ENCODE measurements at places on chromosomes 6 and 20. TPM values are rescaled to one million over a fixed set of nuclear protein-coding genes. Genes with fewer than 3 reads are reported as not detected.

DNA sequence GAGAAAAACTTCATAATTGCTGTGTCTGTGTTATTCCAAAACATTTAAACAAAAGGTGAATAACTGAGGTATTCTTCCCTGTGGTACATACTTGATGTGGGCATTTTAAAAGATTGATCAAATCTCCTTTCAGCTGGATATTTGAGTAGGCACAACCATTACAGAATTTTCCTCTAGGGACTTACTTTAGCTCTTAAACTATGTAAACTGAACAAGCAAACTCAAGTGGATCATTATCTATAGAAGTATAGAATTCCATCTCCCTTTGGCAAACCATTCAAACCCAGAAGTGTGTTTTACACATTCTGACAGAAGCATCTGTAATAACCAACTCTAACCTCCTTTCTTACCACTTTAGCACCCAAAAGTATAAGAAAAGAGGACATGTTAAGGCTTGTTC, 241.4 kb downstream of the ESR1 start:
- no peak for DNase-seq

MAK gene
- total RNA-seq = 0.08 TPM

GMPR gene
- total RNA-seq = 71.0 TPM

- no peak for DNase-seq
Measured at GRCh38 chr6:90190752-90191395, 105.8 kb downstream of the BACH2 start.

DNA sequence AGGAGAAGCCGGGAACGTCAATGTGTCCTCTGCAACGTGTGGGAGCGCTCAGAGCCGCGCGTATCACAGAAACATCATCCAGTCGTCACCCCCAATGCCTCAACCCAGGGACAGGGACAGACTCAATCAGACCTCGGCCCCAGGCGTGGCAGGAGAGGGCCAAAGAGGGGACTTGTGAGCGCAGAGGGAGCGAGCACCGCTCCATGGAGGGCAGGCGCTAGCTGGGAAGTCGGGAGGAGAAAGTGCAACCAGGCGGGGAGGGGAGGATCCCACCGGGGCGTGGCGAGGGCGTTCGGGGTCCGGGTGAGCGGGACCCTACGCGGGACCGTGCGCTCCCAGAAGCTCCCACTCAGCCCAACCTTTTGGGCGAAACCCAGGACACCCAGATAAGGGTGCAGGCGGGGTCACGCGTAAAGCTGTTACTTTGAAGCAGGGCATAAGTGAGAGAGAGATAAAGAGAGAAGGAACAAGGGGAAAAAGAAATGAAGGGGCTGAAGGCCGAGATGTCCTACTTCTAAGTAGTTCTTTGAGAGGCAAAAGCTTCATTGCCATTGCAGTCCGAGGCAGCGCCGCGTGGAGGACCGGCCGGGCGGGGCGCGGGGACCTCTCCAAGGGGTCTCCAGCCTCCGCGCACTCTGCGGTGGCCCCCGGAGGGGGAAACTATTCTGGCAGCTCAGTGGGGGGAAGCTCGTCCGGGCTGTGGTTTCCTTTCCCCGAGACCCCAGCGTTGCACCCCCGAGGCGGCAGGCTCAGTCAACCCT, 862 bp upstream of the SOBP start:
- DNase-seq = peak; percentile 77

PTCHD4 gene
- total RNA-seq = 1.1 TPM

TMC2 gene
- total RNA-seq = not detected

DNA sequence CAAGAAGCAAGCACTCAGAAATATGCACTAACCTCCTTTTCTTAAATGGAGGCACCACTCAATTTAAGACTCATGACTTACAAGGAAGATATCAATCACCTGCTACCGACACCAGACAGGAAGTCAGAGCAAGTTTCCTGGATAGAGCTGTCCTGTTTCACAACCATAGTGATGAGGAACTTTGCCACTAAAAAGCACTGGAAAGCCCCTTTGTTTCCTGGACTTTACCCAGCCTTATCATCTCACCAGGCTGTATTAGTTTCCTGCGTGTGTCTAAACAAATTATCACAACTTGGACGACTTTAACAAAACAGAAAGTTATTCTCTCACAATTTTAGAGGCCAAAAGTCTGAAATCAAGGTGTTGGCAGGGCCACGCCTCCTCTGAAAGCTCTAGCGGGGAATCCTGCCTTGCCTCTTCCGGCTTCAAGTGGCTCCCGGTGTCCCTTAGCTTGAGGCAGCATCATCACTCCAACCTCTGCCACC, 253.8 kb upstream of the STXBP5 start:
- DNase-seq = no peak

DNA sequence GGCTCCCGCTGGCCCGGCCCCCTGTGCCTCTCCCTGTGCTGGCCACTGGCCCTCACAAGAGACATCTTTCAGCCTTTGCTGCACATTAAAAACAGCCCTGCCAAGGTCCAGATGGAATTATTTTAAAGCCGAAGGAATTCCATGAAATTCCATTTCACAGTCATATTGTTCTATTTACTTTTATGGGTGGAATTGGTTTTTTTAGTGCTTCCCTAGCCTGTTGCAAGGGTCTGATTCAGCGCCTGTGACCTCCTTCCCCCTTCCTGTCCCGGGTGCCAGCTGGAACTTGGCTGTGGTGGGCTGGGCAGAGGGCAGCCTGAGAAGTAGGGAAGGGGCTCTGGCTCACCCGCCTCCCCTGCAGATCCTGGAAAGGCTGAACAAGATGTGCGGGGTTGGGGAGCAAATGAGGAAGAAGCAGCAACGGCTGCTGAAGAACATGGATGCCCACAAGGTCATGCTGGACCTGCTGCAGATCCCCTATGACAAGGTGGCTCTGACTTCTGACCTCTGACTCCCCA, 34.3 kb downstream of the UQCC2 start:
- no peak for DNase-seq

- no peak for DNase-seq
Measured at GRCh38 chr6:6148192-6148815, 141.6 kb upstream of the NRN1 start.

ACAT2 gene
- total RNA-seq = 8.7 TPM

DNA sequence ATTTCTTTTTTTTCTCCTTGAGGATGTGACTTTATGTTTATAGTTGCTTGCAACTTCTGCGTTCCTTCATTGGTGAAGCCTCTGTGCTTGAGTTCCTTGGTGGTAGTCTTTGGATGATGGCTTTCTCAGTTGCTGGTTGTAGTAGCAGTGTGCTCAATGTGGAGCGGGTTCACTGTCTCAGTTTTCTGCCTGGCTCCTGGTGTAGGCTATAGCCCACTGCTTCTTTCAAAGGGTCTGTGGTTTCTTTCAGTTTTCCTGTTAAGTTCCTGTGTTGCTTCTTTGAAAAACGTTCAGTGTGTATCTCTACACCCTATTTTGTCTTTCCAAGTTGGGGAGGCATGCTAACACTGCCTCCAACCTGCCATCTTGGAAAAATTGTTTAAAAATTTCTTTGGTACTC, 33.9 kb upstream of the ZBTB24 start:
- DNase-seq = no peak

- no peak for DNase-seq
Measured at GRCh38 chr6:143079325-143079640, 18.6 kb downstream of the AIG1 start.

FAM83B gene
- total RNA-seq = 0.11 TPM

TBP gene
- total RNA-seq = 7.6 TPM

- no peak for DNase-seq
Measured at GRCh38 chr6:116191881-116192280, 62.0 kb downstream of the TSPYL4 start.

DNA sequence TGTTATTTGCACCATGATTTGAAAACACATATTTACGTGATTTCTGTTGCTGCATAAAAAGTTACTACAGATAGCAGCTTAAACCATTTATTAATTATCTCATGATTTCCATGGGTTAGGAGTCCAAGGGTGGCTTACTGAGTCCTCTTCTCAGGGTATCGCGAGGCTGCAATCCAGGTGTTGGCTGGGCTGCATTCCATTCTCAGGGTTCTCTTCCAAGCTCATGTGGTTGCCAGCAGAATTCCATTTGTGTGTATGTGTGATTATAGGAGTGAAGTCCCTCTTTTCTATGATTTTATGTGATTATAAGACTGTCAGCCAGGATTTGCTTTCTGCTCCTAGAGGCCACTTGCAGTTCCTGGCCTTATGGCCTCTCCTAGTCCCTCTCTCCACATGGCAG, 135.1 kb downstream of the FAM83B start:
- DNase-seq = no peak

DNA sequence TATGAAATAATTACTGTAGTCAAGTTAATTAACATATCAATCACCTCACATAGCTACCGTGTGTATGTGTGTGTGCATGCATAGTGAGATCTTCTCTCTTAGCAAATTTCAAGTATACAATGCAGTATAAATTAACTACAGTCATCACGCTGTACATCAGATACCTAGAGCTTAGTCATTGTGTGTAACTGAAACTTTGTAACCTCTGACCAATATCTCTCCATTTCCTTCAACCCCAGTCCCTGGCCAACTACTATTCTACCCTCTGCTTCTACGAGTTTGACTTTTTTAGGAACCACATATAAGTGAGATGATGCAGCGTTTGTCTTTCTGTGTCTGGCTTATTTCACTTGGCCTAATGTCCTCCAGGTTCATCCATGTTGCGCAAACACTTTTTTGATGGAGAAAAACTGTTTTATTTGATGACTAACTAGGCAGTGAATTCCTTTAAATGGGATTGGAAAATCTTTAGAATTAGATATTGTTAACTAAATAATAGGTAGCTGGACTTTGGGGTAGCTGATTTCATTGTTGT, 459.5 kb downstream of the DHX35 start:
- DNase-seq = no peak

DNA sequence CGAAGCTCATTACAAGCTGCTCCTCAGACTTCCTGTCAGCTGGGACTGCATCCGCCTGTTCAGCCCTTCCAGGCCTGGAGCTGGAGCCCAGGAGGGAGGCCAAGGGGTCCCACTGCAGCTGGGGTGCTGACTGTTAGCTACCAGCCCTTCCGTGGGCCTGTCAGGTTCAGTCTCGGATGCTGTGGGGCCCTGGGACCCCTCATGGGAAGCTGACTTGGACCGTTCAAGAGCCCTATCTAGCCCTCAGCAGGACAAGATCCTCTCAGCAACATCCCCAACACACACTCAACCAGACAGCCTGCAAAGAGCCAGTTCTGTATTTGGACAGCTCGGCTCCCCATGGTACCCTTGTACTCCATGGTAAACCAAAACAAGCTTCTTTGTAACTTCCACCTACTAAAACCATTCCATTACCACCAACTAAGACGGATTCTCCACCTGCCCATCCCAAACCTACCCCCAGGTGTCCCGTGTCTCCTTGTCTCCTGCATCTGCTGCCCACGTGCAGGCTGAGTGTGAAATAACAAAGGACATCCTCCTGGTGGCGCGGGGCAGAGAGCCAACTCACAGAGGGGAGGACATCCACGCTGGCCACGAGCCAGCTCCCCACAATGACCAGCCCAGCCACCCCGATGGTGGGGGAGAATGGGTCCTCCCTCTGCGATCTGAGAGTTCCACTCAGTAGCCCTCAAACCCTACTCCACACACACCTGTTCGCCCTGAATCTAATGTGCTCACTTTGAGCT, 111.2 kb downstream of the TAF4 start:
- DNase-seq = peak; percentile 59

- DNase-seq = no peak
Measured at GRCh38 chr20:38842558-38842981, 37.1 kb downstream of the PPP1R16B start.

DNA sequence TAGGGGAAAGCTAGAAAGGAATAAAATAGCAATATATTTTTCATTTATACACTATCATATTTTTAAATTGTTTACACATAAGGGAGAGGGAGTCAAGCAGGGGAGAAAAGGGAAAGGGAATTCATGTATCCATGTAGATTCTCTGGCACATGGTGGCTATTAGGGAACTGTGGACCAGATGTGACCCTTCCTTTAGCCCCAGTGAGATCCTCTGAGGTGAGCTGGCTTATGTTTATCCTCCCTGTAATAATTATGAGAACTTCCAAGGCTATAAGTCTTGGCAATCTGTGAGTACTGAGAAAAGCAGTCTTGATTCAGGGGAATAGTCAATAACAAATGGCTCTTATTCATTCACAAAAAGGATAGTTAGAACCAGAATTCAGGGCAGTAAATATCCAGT, 42.6 kb downstream of the TSBP1 start:
- DNase-seq = no peak

DNA sequence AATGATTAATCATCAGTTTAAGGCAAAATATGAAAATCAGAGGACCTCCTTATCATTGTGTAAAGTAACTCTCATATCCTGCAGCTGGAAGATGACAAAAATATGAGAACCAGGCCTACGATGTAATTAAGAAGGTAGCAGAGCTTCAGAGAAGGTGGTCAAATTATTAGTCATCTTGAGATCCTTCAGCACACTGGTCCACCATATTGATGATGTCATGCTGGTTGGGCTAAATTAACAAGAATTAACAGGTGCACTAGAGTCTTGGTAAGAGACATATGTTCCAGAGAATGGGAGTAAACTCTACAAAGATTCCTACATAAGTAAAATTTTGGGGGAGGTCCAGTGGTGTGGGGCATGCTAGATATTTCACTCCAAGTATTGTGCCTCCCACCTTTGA, 112.8 kb downstream of the OTOR start:
- DNase-seq = no peak

DNA sequence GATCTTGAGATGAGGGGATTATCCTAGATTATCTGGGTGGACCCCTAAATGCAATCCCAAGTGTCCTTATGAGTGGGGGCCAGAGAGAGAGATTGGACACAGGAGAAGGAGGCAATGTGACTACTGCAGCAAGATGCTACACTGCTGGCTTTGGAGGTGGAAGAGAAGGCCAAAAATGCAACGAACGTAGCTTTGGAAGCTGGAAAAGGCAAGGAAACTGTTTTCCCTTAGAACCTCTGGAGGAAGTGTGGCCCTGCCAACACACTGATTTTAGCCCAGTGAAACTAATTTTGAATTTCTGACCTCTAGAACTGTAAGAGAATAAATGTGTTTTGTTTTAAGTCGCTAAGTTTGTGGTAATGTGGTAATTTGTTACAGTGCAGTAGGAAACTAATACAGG, 15.7 kb downstream of the PPARD start:
- peak; percentile 10 for DNase-seq

DNA sequence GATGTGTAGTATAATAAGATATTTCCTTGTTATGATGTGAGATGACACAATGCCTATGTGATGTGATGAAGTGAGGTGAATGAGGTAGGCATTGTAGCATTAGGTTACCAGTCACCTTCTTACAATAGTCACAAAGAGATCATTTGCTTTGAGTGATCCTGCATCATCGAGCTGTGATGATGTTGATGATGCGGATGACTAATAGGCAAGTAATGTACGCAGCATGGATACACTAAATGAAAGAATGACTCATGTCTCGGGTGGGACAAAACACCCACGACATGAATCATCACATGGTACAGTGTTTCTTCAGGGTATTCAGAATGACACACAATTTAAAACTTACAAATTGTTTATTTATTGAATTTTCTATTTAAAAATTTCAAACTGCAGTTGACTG, 806.3 kb upstream of the GJE1 start:
- no peak for DNase-seq

PACSIN1 gene
- 10.3 TPM for total RNA-seq
